ENCODE measurements at places on chromosomes 13 and 19. TPM values are rescaled to one million over a fixed set of nuclear protein-coding genes. Genes with fewer than 3 reads are reported as not detected.
A peak's percentile ranks its signal among the peaks of the same experiment; 100 is the strongest.

DNA sequence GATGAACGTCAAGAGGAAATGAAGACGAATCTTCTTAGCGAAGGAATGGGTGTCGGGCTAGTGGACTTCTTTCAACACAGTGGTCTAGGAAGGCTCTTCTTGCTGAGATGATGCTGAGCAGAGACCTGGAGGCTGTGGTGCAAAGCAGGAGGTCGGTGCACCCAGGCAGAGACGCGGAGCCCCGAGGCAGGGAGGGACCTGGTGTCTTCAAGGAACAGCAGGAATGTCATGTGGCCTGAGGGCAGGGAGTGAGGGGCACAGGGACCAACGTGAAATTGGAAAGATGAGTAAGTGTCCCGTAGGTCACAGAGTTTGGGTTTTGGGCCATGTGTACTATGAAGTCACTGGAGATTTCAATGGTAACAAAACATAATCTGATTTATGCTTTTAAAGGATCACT is 11.4 kb upstream of the CDC42EP5 start:
- DNase-seq = no peak

The ZNF234 gene
- 23.1 TPM for total RNA-seq

The KCNRG gene
- 0.59 TPM for total RNA-seq

- no peak for DNase-seq
Observed at GRCh38 chr13:48727241-48728011, 73.7 kb downstream of the CYSLTR2 start.

GRCh38 chr13:52187029-52187423 is 27.6 kb upstream of the NEK3 start:
- no peak for DNase-seq

DNA sequence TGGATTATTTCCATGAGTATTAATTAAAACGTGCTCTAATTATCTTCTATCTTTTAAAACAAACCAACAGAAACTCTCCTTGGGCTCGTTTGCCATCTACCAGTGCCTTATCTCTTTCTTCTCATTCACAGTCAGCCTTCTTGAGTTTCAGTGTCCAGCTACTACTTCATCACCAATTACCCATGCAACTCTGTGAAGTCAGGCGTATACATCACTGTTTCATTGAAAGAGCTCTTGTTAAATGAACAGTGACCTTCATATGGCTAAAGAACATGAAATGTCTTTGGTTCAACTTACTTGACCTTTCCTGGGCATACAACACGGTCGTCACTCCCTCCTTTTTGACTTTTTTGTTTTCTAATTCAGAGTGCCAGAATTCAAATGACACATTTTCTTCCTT is 5.2 kb upstream of the IFT88 start:
- DNase-seq = no peak

The ZNF724 gene
- total RNA-seq = 4.4 TPM

GRCh38 chr19:2167896-2168618 is 4.3 kb downstream of the DOT1L start:
- DNase-seq = no peak

DNA sequence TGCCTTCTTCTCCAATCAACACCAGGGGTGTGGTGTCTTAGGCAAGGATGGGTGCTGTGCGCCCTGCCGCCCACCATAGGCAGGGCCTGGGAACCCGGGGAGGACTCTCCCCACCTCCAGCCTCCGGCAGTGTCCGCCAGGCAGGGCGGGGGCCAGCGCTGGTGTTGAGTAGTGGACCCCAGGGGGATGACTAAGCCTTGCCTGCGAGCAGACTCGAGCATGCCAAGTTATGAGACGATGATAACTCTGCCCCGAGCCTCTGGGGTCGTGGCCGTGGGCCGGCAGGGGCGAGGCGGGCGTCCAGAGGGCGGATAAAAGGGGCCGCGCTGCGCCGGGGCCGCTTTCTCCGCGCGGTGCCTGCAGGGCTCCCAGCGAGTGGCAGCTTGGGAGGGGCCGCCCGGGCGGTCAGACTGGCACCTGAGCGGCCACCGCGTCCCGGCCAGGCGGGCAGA is at the start of gene MEDAG:
MEDAG (plus strand) TSS at position 340 of the 452 bp plus-strand sequence. CDS start 245 bp downstream, outside the sequence.
- no peak for DNase-seq

DNA sequence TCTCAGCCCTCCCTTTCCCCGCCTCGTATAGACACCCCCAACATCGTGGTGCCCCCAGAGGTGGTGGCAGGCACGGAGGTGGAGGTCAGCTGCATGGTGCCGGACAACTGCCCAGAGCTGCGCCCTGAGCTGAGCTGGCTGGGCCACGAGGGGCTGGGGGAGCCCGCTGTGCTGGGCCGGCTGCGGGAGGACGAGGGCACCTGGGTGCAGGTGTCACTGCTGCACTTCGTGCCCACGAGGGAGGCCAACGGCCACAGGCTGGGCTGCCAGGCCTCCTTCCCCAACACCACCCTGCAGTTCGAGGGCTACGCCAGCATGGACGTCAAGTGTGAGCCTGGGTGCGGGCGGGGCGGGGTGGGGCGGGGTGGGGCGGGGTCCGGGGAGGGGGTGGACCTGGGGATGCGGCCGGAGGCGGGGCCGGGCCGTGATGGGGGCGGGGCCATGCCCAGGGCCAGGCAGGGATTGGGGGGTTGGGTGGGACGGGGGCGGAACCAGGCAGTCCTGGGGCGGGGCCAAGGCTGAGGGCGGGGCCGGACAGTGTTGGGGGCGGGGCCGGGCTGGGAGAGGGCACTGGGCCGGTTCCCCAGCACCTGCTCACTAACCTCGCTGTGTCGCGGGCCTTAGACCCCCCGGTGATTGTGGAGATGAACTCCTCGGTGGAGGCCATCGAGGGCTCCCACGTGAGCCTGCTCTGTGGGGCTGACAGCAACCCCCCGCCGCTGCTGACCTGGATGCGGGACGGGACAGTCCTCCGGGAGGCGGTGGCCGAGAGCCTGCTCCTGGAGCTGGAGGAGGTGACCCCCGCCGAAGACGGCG is 7.8 kb downstream of the MAG start:
- peak; percentile 54 for DNase-seq
